Breast epithelium (tissue), 4 donors: ENCODE measurements at places on chromosomes 7 and 10.

DNA sequence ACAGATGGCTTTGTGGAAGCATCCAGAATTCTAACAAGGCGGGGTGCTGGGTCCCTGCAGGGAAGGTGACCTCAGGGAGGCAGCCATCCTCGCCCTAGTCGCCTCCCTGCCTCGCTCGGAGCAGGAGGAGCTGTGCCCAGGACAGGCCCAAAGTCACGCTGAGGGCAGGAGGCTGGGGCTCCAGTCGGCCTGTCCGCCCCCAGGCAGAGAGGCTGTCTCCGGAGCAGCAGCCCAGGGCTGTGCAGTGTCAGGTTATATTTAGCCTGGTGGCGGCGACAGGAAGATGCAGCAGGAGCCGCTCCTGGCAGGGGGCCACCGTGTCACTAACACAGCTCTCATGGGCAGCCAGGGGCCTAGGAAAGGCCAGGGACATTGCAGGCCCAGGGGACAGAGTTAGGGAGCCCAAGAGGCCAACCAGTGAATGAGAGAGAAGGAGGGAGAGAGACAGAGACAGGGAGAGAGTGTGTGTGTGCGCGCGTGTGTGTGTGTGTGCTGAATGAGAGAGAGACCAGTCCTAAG is 13.5 kb downstream of the KCNH2 start:
- DNase-seq, result no peak

- DNase-seq, result no peak
These were observed 124.3 kb downstream of the SKIDA1 start for GRCh38 chr10:21401196-21401595.

DNA sequence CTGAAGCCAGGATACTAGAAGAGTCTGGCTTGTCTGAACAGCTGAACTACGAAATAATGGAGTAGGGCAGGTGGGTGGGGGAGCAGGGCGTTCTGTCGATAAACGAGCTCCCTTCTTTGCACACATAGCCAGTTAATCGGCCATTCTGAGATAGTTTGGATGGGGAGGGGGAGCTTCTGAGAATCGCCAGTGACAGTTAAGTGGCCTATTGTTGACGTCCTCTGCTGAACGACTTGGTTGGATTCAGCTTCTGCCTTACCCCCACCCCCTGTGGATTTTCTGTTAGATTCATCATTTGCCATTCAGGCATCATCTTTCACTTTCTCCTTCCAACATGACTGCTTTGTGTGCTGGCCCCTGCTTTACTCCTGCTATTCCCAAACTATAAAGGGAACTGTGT is 520 bp downstream of the CPA5 start:
- no peak for DNase-seq

- DNase-seq, result peak; percentile 23
These were observed 264.1 kb downstream of the OTUD1 start for GRCh38 chr10:23702977-23703414.

DNA sequence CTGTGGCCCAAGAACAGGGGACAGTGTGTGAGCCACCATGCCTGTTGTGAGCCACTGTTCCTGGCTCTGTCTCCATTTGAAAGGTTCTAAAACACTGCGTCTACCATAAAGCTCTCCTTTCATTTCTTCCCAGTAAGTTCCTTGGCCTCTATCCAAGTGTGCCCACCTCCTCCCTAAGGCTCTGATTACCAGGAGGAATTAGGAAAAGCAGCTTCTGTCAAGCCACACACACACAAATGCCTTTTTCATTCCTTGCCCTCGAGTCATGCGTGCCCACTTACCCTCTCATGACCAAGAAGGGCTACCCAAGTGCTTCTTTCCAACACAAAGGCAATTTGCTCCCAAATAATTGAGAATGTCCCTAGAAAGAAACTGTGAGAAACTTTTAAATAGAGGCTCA is 70.8 kb upstream of the PARD3 start:
- DNase-seq, result no peak

GRCh38 chr7:105775580-105775979 is 100.8 kb downstream of the ATXN7L1 start:
- DNase-seq, result no peak

DNA sequence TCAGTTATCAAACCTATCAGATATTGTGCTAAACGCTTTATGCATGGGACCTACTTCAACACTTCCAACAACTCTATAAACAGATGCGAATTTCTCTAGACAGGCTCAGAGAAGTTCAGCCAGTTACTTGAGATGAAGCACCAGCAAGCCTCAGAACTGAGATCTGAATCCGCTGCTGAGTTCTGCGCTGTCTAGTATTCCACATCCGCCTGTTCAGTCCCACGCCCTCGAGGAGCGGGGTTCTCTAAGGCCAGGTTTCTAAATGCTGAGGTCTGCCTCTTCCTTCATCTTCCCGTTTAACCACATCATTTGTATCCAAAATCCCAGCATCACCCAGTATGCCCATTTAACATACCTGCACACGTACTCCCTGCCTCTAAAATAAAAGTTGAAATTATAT is 297.8 kb upstream of the ZNF32 start:
- no peak for DNase-seq

DNA sequence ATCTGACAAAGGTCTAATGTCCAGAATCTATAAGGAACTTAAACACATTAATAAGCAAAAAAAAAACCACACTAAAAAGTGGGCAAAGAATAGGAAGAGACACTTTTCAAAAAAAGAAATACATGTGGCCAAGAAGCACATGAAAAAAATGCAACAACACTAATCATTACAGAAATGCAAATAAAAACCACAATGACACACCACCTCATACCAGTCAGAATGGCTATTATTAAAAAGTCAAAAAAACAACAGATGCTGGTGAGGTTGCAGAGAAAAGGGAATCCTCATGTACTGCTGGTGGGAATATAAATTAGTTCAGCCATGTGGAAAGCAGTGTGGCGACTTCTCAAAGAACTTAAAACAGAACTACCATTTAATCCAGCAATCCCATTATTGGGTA is 119.0 kb downstream of the LMBR1 start:
- no peak for DNase-seq

DNA sequence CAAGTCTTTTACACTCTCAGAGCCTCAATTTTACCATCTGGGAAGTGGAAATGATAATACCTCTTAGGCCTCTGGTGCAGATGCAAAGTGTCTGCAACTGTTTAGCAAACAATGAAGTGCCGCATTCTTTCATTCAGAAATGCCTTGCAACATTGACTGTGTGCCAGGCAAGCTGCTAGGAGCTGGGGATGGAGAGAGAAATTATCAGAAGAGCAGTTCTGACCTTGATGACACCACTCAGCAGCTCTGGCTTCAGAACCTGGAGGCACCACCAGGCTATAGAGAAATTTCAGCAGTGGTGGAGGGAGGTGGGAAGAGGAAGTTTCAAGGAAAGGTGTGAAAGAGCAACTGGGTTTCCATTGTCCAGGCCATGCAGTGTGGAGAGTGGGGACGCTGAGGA is 78.1 kb upstream of the HABP2 start:
- no peak for DNase-seq
